ENCODE measurements at places on chromosomes 3 and 15. TPM values are rescaled to one million over a fixed set of nuclear protein-coding genes. Genes with fewer than 3 reads are reported as not detected.

DNA sequence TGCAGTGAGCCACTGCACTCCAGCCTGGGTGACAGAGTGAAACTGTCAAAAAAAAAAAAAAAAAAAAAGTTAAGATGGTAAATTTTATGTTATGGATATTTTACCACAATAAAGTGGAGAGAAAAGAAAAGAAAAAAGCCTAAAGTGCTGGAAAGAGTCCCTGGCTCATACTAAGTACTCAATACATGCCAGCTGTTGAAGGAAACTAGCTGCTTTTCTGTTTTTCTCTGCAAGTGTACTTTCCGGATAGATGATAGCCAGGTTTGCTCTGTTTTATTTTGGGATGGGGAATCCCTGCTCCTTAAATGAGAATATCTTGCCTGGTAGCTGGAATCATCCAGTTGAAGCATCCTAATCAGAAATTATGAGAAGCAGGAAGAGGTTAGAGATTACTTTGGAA, 10.9 kb downstream of the EID1 start:
- DNase-seq, result no peak

GRCh38 chr3:23344886-23345285, 141.8 kb downstream of the UBE2E2 start:
- DNase-seq, result no peak

GRCh38 chr3:51395493-51396213, 4.6 kb downstream of the RBM15B start:
- DNase-seq, result no peak

- DNase-seq, result no peak
Observed at GRCh38 chr3:123119802-123120201, 53.0 kb downstream of the PDIA5 start.

DNA sequence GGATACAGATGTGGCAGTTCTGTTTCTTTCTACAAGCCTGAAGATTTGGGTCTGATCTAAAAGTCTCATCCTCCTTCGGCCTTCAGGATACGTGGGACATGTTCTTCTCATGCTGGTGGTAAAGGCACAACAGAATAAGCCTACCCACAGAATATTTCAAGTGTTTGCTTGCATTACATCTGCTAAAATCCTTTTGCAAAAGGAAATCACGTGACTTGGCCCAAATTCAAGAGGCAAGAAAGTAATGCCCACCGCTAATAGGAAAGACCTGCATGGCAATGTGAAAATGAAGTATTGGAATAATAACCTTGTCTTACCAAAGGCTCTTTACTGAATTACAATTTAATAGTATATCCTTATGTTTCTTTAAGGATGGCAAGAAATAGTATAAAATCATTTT, 439.9 kb upstream of the TGFBR2 start:
- no peak for DNase-seq

- no peak for DNase-seq
Observed at GRCh38 chr3:149839896-149840295, 26.9 kb downstream of the RNF13 start.

DNA sequence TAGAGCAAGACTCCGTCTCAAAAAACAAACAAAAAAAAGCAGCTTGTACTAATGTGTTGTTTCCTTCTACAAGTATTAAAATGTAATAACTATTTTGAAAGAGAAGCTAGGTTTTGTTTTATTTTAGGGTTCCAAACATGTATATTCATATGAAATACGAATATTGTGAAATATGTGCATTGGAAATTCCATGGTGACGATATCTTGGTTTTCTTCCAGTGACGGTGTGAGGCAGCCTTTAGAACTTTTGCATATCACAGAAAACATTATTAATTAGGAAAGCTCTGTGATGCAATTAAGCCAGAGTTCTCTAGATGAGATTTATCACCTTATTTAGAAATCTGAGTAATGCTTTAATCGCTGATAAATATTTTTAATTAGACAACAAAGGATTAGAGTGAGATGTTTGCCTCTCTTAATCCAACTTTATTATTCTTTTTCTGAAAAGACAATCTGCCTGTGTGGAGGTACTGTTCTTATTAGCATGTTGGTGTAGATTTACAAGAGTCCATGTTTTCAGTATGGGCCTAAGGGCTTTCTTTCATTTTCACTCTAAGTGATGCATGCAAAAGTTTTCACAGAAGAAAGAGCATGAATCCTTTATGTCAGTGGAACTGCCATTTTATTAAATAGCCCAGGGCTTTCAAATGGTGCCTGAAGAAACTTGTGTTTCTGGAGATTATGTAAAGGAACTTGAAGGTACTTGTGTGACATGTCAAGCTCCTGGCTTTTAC, 37.7 kb upstream of the SAMMSON start:
- no peak for DNase-seq

- no peak for DNase-seq
Observed at GRCh38 chr3:178513546-178514380, 22.5 kb upstream of the KCNMB2 start.

DNA sequence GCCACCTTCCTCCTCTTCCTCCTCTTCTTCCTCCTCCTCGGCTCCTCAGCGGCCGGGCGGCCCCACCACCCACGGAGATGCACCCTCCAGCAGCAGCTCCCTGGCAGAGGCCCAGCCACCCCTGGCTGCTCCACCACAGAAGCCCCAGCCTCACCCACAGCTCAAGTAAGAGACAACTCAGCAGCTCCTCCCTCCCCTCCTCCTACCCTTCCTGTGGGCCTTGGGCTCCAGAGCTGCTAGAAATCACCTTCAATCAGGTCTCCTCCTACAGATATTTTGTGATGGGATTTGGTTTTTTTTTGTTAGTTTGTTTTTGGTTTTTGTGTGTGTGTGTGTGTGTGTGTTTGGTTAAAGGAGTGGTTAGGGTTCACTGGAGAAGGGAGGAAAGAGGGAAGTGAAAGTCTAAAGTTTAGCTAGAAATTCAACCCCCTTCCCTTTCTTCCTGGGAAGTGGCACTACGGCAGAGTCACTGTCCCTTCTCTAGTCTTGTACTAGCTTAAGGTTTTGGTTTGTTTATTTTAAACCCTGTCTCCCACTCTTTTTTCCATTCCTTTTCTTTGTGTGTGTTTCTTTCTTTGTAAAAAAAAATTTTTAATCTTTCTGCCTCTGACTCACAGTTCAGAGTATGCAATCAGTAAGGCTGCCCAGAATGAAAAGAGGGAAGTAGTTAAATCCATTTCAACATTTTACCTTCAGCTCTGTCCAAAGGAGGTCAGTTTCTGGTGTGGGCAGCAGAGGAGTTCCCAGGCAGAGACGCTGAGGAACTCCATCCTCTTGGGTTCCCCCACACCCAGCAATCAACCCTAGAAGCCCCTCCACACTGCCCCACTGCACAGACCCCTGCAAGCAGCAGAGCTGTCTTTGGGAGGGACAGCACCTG, 29.0 kb upstream of the TIMP4 start:
- no peak for DNase-seq

The SV2B gene
- 0.02 TPM for total RNA-seq

The XIRP1 gene
- not detected for total RNA-seq

The FBXL22 gene
- total RNA-seq, result 0.71 TPM

The ADCY5 gene
- 1.0 TPM for total RNA-seq
